ENCODE measurements at places on chromosomes 2 and 18. TPM values are rescaled to one million over a fixed set of nuclear protein-coding genes. Genes with fewer than 3 reads are reported as not detected.

Gene NUP35
- 30.1 TPM for total RNA-seq

Gene COL4A4
- 2.1 TPM for total RNA-seq

Gene CMPK2
- total RNA-seq = 0.86 TPM

Gene ZDBF2
- total RNA-seq = 0.79 TPM

Gene LYPD6
- total RNA-seq = 0.09 TPM

Gene PAX8
- 0.85 TPM for total RNA-seq

Gene HOXD3
- 0.20 TPM for total RNA-seq

Gene GDF7
- 0.09 TPM for total RNA-seq

Gene NAGK
- 63.2 TPM for total RNA-seq

Gene WNT10A
- 0.10 TPM for total RNA-seq

Gene CBLN2
- 0.42 TPM for total RNA-seq

Gene FOXD4L1
- 0.31 TPM for total RNA-seq

Gene POU3F3
- total RNA-seq = not detected

Gene REEP1
- total RNA-seq = 0.88 TPM

Gene M1AP
- total RNA-seq = not detected

Gene C2orf76
- total RNA-seq = 12.9 TPM

Gene SYT4
- total RNA-seq = not detected

Gene SATB2
- 2.9 TPM for total RNA-seq

Gene GPR75
- total RNA-seq = 1.6 TPM

Gene RAB27B
- 10.5 TPM for total RNA-seq

Gene VAMP5
- total RNA-seq = not detected

Gene CCDC74B
- 6.4 TPM for total RNA-seq

Data from A549 treated with Mapracorat at 1 μM for 4 hours (cell line).